Frontal cortex (tissue), 4 donors: ENCODE measurements at places on chromosomes 4 and X.

DNA sequence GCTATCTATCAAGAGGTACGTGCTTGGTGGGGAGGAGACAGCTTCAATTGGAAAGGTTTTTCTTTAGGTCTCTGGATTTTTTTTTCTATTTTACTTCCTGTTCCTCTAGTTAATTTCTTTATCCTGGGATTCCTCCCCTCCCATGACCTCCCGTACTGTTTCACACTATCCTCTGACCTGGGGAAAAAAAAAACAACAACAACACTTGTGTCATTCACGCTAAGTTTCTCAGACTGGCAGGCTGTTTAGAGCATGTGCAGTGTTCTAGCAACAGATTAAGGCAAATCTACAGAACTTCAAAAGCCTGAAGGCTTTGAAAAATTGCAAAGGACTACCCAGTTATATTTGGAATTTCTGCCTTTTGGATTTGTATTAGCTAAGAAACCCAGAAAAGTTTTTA, 358.4 kb downstream of the ARHGAP24 start:
- no peak for DNase-seq

DNA sequence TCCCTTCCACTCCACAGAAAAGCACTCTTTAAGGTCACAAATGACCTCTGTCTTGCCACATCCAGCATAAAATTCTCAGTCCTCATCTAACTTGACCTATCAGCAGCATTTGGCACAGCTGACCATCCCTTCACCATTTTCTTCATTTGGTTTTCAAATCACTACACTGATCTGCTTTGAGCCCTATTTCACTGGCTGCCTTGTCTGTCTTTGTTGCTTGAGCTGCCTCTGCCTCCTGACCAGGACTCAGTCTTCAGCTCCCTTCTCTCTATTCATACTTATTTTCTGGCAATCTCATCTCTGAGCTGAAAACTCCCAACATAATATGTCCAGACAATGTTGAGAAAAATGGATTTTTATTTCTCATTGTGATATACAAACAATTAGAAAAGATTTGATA, 27.7 kb upstream of the PDE5A start:
- no peak for DNase-seq

GRCh38 chr4:35559559-35560365, 684.6 kb downstream of the ARAP2 start:
- DNase-seq = no peak

DNA sequence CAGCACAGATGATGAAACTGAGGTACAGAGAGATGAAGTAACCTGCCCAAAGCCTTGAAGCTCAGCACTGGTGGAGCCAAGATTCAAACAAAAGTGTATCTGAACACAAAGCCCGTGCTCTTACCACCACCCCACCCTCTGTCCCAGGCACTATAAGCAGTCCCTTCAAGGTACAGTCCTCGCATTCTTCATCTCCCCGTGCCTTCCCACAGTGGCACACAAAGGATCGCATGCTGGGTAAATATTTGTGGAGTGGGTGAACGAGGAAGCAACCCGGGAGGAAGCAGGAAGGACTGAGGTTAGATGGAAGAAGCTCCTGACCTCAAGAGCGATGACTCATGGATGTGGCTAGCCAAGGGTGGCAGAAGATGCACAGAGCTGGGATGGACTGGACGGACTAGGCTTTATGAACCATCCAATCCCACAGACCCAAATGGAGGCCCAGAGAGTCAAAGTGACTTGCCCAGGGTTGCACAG, 18.4 kb downstream of the IQSEC2 start:
- DNase-seq = no peak

- DNase-seq = no peak
These were observed 104.4 kb upstream of the MAMLD1 start for GRCh38 chrX:150258463-150259430.

DNA sequence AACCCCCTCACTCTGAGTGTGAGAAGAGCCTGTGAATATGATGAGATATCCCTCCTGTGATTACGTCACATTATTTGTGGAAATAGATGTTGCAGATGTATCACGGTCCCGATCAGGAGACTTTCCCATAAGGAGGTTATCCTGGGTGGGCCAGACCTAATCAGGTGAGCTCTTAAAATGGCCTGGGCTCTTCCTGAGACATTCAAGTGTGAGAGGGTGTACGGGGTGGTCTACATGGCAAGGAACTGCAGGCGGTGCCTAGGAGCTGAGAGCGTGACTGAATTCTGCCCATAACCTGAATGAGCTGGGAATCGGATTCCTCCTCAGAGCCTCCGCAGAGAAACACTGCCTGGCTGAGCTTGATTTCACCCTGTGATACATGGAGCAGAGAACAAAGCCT, 12.9 kb upstream of the CENPVL1 start:
- no peak for DNase-seq

DNA sequence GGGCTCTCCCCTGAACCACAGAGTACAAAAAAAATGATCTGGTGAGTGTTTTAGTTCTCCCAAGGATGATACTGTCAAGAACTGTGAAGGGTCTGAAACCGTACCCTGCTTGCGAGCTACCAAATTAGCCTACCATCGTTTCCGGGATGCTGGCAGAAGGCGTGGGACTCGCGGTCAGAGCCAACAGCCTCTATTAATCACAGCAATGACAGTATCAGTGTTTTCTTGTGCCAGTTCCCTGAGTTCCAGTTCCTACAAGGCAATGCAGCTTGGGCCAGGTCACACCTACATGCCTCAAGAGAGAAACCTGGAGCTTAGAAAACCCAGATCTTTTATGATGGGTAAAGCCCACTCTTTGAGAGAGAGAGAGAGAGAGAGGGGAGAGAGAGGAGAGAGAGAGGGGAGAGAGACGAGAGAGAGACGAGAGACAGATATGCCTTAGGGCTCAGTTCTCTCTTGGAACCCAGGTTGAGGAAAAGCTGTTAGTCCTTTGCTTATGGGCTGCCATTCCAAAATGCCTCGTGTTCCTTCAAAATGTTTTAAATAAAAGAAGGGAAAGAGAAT, 327.8 kb downstream of the ARHGAP10 start:
- DNase-seq = no peak

DNA sequence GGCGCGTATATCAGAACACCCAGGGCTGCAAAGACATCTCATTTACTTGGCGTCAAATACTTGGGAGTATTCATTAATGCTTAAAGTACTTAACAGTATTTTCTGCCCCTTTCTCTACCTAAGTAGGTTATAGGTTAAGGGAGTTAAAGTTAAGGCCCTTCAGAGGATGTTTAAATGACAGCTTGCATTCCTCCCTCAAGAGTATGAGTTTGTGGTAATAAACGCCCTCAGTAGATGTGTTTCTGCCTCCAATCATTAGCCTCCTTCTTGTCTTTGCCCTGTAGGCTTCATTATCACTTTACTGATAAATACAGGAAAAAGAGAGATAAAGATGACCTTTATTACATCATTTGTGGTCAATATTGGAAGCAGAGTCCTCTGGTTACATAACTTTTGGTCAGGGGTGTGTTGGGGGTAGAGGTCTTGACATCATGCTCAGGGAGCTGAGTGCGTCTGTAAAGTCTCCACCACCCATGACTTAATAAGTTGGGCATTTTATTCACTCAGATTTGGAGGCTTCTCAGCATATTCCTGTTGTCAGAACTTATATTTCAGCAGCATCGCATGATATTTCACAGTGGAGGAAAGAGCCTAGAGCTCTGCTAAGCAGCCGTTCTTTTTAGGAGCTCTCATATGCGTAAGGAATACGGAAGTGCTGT, 145.9 kb downstream of the CPE start:
- DNase-seq = no peak
